ENCODE measurements at places on chromosomes 2 and 18. TPM values are rescaled to one million over a fixed set of nuclear protein-coding genes. Genes with fewer than 3 reads are reported as not detected.

The CCDC121 gene
- total RNA-seq, result 2.7 TPM

The ACMSD gene
- total RNA-seq, result not detected

The LYPD6B gene
- 0.36 TPM for total RNA-seq

The SULT1C2 gene
- total RNA-seq, result 0.28 TPM

DNA sequence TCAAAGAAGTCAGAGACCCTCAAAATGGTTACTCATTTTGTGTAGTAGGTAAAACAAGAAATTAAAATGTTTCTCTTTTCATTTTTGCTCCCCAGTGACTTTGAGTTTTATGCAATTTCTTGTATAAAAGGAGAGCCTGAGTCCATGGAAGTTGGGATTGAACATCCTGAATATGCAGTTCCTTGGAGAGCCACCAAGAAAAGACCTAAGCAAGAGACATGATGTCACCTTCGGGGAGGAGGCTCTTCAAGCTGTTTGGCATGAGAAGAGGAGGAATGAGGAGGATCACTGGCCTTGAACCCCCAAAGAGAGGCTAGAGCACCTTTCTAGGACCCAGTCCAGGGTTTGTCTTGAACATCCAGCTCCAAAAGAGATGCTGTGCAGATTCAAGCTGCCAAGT, 83.5 kb upstream of the STPG4 start:
- no peaks in the 10 kb centered on the region for H3K36me3 ChIP-seq
- H3K4me3 ChIP-seq, result no peak overlapping the region
- DNase-seq, result no peak
- H3K4me1 ChIP-seq, result peaks cover 34% of the 10 kb centered on the region

DNA sequence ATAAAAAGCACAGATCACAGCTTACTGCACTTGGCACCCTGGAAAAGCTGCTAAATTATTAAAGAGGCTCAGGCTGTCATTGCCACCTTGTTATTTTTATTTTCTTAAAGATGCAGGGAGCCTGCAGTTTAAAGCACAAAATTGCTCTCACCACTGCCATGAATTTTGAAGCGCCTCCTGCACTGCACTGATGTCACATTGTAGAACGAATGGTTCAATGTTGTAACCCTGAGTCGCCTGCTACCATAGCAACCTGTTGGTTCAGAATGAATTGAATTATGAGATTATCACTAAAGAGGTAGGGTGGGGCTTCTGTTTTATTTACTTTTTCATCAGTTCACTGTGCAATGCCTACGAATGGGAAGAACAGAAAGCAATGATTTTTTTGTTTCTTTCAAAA, 16.5 kb downstream of the SCG2 start:
- H3K4me3 ChIP-seq, result no peak overlapping the region
- DNase-seq, result no peak

DNA sequence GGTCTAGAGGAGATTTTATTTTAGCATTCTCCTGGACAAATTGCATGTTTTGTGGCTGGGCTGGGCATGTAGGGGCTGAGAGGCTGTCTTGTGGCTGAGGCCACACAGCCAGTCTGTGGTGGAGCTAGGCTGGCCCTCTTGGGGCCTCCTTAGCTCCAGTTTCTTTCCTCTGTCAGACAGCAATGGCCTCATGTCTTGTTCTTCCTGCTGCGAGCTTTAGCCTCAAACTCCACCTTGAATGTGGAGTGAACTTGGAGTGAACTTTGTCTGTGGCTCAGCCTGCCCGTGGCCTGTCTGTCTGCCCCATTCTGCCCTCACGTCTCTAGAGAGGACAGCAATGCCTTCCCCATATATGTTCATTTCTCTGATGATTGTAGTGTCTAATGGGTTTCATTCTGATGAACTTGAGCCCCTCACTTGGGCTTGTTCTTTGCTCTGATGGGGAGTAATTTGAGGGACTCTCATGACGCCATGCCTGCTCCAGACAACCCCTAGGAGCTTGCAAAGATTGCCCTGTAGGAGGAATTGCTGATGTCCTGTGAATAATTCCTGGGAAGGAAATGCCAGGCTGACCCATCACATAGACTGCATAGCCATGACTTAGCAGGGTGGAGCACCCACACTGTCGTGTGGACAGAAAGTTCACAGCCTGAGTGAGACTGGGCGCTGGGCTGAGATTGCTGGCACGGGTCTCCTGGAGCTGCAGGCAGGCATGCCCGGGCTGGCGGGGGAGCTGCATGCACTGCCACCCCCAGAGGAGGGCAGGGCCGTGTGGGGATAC, 42.6 kb downstream of the ASAP2 start:
- DNase-seq, result no peak
- peaks cover 78% of the 10 kb centered on the region for H3K4me1 ChIP-seq
- H3K36me3 ChIP-seq, result peaks cover 1% of the 10 kb centered on the region
- H3K4me3 ChIP-seq, result peak overlapping the region; percentile 8

GRCh38 chr2:19355931-19356544, 2.4 kb downstream of the OSR1 start:
- DNase-seq, result peak; percentile 71
- H3K4me1 ChIP-seq, result peaks cover 39% of the 10 kb centered on the region
- H3K4me3 ChIP-seq, result peak overlapping the region; percentile 80
- no peak overlapping the region for H3K27ac ChIP-seq

DNA sequence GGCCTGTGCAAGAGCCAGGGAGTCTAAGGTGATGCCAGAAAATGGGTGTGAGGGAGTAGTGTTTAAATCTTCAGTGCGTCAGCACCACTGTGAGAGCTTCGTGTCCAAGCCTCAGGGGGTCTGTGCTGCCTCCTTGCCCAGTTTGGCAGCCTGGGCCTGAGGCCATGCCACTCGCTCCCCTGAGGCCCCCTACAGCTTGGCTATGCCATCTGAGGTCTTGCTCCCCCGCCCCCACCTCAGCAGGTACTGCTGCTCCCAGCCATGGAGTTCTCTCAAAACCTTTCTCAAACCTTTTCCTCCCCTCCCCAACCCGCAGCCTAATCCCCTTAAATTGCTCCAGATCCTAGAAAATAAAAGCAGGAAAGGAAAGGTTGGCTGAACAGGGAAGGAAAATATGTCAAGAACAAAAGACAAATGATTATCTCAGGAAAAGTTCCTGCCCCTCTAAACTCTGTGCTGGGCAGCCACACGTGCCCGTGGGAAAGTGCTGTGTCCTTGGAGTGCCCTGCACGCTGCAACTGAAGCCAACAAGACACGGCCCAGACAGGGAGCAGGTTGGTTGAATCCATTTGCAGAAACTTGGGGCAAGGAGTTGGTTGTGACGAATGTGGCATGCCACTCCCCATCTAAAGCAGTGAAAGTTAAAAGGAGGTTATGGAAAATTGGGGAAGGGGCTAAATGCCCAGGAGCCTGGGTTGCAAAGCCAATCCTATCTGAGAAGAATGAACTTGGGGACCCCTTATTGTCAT, 61.2 kb downstream of the ATOH8 start:
- H3K27ac ChIP-seq, result no peak overlapping the region
- H3K27me3 ChIP-seq, result peaks cover 40% of the 10 kb centered on the region
- H3K36me3 ChIP-seq, result no peaks in the 10 kb centered on the region
- no peak overlapping the region for H3K4me3 ChIP-seq
- peaks cover 4% of the 10 kb centered on the region for H3K4me1 ChIP-seq

DNA sequence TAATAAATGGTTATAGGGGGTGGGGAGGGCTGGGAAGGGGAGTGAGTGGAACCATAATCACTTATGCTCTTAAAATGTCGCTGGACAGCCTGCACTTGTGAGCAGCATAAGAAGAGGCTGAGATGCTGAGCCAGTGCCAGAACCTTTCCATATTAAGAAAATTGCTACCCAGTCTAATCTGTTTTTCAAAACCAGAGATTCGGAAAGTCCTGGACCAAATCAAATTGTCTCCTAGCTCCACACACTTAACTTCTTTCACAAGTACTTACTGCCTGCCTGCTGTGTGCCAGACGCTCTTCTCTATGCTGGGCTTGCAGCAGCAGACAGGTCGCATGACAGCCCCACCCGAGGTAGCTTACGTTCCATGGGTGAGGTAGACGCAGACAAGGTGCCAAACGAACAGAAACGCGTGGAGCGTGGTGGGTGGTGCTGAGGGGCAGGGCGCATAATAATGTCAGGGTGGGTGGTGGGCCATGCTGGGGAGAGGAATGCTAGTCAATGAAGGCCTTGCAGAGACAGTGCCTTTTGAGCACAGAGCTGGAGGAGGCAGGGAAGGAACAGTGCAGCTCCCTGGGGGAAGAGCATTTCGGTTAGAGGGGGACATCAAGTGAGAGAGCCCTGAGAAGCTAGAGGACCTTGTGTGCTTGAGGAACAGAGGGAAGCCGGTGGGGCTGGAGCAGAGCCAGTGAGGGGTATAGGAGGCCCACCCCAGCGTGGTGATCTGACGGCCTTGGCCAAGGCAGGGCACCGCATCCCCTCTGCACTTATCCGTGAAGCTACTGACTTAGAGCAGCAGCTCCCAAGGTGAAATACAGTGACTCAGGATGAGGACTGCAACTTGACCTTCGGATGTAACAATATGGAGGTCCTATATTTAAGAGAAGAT, 123.5 kb upstream of the DAPL1 start:
- H3K27me3 ChIP-seq, result no peaks in the 10 kb centered on the region
- H3K4me1 ChIP-seq, result peaks cover 11% of the 10 kb centered on the region
- H3K36me3 ChIP-seq, result peaks cover 44% of the 10 kb centered on the region
- H3K27ac ChIP-seq, result no peak overlapping the region
- H3K4me3 ChIP-seq, result no peak overlapping the region

DNA sequence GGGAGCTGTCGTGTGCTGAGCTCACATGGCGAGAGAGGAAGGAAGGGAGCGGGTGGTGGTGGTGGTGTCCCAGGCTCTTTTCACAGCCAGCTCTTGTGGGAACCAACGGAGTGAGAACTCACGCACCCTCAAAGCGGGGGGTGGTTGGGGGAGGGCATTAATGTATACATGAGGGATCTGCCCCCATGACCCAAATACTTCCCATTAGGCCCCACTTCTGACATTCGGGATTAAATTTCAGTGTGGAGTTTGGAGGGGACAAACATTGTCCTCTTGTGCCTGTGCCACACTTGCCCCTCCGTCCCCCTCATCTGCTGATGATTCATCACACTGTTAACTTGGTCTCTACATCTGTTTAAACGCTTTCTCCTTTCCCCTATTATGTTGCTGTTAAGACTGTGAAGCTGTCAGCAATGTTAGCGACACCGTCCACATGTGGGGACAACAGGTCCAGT, 22.5 kb downstream of the INPP4A start:
- H3K4me3 ChIP-seq, result no peak overlapping the region
- H3K27ac ChIP-seq, result no peak overlapping the region
- DNase-seq, result no peak
- H3K36me3 ChIP-seq, result no peaks in the 10 kb centered on the region
- peaks cover 41% of the 10 kb centered on the region for H3K4me1 ChIP-seq

GRCh38 chr18:57167617-57168308, 20.9 kb downstream of the BOD1L2 start:
- H3K4me1 ChIP-seq, result no peaks in the 10 kb centered on the region
- H3K36me3 ChIP-seq, result no peaks in the 10 kb centered on the region
- peaks cover 6% of the 10 kb centered on the region for H3K27me3 ChIP-seq
- DNase-seq, result no peak
- H3K27ac ChIP-seq, result no peak overlapping the region

GRCh38 chr2:40030456-40030975, 251.5 kb upstream of the THUMPD2 start:
- DNase-seq, result no peak
- no peak overlapping the region for H3K27ac ChIP-seq
- no peak overlapping the region for H3K4me3 ChIP-seq
- no peaks in the 10 kb centered on the region for H3K27me3 ChIP-seq

GRCh38 chr2:10545556-10545955, 97.4 kb upstream of the ODC1 start:
- no peak for DNase-seq
- H3K4me1 ChIP-seq, result peaks cover 7% of the 10 kb centered on the region
- no peaks in the 10 kb centered on the region for H3K36me3 ChIP-seq
- H3K4me3 ChIP-seq, result no peak overlapping the region

DNA sequence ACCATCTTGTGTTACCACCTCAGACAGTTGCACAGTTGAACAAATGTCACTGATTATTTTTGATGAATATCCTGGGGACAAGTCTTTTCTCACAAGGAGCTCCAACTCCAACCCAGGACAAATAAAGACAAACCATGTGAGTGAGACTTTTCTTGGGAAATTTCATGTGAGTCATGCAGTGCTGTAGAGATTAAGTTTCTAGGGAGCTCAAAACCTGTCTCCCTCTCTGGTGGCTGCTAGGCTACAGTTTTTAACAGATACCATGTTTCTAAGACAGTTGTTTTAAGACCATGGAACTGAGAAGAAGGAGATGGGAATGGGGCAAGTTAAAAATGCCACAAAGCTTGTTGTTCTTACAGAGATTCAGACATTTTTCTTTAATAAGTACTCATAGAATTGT, 255.5 kb downstream of the RIT2 start:
- H3K27ac ChIP-seq, result no peak overlapping the region
- DNase-seq, result no peak
- no peaks in the 10 kb centered on the region for H3K36me3 ChIP-seq
- peaks cover under 1% of the 10 kb centered on the region for H3K27me3 ChIP-seq

DNA sequence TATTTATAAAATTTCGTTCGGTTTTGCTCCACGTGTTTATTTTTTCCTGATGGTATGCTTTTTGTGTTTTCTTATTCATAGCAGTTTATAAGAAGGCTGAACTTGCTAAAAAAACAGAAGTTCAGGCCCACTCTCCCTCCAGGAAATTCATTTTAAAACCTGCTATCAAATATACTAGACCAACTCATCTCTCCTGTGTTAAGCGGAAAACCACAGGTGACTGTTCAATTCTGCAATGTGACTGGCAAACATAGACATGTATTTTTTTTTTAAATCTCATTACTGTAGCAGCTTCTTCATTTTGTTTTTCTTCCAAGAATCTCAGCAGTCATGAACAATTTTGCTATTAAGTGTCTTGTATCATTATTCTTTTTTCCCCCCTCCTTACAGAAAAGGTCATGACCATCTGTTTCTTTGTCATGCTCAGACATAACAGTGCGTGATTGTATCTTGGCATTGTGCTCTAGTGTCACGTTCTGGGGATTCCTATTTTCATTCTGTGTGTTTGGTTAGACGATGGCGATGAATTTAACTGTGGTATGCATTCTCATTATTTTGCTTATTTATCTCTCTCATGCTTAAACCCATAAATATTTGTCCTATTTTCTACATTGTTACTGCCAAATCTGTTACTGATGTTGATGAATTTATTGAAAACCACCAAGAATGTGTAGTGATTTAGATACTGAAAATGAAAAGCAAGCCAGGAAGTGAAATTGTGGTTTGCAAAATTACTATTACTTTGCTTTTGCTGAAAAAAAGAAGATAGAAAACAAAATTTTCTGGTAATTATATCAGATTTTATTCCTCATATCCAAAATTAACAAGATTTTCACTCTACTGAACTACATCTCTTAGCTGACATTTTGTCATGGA, 74.6 kb upstream of the UNC80 start:
- no peak for DNase-seq
- no peak overlapping the region for H3K27ac ChIP-seq
- H3K4me1 ChIP-seq, result no peaks in the 10 kb centered on the region
- peaks cover 3% of the 10 kb centered on the region for H3K36me3 ChIP-seq
- H3K27me3 ChIP-seq, result peaks cover 2% of the 10 kb centered on the region

DNA sequence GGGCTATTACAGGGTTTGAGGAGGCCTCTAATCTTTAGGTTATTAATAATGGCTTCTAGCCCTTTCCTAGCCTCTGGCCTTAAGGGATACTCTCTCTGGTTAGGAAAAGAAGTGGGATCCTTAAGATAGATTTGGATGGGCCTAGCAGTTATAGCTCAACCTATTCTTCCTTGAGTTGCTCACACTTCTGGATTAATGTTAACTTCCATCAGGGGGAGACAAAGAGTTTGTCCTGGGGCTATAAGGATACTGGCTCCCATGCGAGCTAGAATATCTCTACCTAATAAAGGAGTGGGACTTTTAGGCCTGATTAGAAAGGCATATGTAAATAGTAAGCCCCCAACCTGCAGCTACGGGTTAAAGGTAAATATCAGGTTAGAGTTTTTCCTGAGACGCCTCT, 14.3 kb upstream of the PTH2R start:
- DNase-seq, result no peak
- H3K4me3 ChIP-seq, result no peak overlapping the region
- no peaks in the 10 kb centered on the region for H3K4me1 ChIP-seq
- H3K36me3 ChIP-seq, result no peaks in the 10 kb centered on the region
- peaks cover 14% of the 10 kb centered on the region for H3K27me3 ChIP-seq
- no peak overlapping the region for H3K27ac ChIP-seq

Measured in chondrocyte (in vitro differentiated cells).